ENCODE measurements at places on chromosomes 2 and 18. TPM values are rescaled to one million over a fixed set of nuclear protein-coding genes. Genes with fewer than 3 reads are reported as not detected.

Gene TOGARAM2
- 0.58 TPM for total RNA-seq

GRCh38 chr2:43312755-43313641, 86.6 kb upstream of the ZFP36L2 start:
- DNase-seq: no peak

- no peak for DNase-seq
These were observed 144.3 kb downstream of the DTNB start for GRCh38 chr2:25529034-25529433.

DNA sequence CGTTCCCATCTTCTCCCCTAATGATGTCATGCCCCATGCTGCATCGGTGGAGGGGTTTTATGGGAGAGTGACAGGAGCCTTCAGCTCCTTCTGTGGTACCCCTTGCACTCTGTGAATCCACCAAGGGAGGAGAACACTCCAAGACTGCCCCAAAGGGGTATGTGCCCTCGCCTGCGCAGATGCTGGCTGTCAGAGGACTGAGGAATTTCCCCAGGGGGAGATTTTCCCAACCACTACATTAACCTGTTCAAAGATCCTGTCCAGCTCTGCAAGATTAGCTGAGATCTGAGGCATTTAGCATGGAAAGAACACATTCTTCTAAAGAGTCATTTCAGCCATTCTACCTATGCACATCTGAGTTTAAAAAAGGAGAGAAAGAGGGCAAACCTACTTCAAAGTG, 143.2 kb upstream of the ITGA6 start:
- no peak for DNase-seq

GRCh38 chr2:163248376-163249253, 410.0 kb upstream of the KCNH7 start:
- no peak for DNase-seq

DNA sequence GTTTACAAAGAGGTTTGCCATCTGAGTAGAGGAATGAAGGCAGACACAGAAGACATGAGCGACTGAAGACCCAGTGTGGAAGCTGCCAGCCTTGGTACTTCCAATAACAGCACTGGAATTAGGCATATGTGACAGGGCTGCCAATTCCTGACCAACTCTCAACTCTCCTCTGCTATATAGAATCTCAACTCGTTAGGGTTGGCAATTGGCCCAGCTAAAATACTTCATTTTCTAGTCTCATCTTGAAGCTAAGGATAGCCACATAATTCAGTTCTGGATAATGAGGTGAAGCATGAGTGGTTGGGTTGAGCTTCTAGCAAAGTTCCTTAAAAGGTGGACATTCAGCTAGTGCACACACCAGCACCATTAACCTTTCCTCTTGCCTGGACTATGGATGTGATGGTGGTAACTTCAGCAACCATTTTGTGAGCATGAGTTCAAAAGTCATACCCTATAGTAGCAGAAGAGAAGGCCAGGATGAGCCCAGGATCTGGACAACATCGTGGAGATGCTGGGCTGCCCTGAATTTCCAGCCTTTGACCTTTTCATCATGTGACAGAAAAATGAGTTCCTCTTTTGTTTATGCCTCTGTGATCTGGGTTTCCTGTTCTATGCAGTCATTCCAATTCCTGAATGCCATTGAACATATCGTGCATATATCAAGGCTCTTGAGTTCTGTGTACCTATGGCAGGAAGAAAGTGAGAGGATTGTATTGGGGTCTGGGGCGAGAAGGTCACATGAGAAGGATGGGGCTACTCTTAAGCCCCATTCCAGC, 68.1 kb upstream of the HAAO start:
- DNase-seq: no peak

GRCh38 chr2:239106966-239107365, 259.1 kb downstream of the TWIST2 start:
- no peak for DNase-seq

GRCh38 chr18:42915299-42915698, 200.2 kb downstream of the RIT2 start:
- DNase-seq: no peak

DNA sequence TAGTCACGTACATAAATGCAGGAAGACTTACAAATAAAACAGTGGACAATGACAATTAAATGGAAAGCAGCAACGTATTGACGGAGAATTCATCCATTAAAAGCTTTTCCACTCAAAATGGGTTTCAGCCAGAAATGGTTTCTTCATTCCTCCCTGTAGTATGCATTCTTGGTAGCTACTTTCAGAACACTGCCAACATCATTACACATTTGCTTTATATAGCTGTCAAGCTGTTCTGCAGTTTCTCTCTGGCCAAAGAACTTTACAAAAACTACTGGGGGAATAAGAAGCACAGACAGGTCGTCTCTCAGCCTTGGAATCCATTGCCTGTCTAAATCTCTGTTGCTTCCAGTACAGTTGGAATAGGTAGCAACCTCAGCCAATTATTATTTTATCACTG, 84.1 kb upstream of the NCKAP5 start:
- no peak for DNase-seq

Gene RRM2
- total RNA-seq: 8.5 TPM

Gene FOXI3
- total RNA-seq: not detected

DNA sequence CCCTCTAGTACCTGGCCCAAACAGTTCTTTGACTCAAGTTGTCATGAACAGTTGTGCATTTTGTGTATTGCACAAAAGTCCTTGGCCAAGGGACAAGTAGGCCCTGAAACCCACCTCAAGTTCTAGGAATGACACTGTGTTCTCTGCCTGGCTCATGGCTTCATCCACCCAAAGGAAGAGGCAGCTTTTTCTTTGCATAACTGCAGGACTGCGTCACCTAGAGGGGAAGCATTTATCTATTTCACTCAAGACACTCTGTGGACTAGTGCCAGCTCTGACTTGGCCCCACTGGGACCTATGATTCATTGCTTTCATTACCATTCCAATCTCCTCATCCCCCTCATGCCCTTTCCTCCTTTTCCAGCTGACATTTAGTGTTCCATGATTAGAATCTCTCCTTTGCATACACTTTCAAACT, 119.3 kb upstream of the SIX2 start:
- DNase-seq: no peak

DNA sequence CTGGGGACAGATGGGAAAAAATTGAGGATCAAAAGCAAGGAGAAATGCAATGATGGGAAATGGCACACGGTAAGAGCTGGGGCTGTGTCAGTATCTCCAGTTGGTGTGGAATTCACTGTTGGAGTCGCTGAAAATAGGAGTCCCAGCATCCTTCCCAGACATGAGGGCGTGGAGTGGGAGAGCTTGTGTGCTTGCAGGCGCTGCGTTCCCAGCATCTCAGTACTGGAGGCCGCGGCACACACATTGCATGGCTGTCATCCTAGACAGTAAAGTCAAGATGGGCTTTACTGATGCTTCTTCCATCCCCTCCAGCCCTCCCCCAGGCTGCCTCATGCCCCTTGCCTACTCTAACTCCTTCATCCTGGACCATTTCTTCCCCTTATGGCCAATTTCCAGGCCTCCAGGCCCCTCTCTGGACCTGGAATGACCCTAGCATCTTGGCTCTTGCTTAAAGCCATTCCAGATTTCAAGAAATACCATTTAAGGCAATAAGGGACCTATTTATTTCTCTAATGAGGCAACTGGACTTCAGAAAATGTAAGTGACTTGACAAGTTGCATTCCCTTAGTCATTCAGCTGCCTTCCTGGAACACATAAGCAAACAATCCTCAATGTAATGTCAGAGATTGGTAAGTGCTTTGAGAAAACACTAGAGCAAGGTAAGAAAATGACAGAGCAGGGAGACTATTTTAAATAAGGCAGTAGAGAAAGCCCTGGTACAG, 70.5 kb upstream of the TTC39C start:
- no peak for DNase-seq

Gene LAMA1
- 20.8 TPM for total RNA-seq

DNA sequence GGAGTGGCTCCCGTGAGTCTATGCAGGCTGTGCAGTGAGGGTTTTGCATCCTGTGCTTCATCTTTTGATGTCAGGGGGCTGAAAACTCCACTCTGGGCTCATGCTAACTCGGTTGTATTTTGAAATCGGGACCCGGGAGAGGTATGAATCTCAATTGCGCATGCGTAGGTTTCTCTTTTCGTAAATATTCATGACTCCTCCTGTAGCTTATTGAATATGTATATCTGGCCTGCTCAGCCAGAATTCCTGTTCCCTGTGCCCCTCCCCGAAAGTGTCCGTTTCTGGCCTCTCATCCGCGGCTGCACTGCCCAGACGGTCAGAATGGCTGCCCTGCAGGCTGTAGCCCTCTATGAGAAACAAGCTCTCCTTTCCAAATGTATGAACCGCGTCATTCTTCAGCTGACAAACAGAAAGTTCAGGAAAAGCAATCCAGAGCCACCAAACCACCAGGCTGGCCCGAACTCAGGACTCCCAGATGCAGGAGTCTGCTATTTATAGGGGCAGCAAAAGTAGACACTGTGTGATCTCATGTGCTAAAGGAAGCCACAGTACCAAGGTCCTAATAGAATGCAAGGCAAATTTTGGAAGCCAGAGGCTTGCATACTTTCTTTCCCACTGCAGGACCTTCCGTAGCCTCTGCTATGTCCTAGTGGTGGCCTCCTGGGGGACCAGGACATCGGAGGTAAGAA, 41.7 kb downstream of the AKAIN1 start:
- DNase-seq: no peak

Gene E2F6
- 5.6 TPM for total RNA-seq

DNA sequence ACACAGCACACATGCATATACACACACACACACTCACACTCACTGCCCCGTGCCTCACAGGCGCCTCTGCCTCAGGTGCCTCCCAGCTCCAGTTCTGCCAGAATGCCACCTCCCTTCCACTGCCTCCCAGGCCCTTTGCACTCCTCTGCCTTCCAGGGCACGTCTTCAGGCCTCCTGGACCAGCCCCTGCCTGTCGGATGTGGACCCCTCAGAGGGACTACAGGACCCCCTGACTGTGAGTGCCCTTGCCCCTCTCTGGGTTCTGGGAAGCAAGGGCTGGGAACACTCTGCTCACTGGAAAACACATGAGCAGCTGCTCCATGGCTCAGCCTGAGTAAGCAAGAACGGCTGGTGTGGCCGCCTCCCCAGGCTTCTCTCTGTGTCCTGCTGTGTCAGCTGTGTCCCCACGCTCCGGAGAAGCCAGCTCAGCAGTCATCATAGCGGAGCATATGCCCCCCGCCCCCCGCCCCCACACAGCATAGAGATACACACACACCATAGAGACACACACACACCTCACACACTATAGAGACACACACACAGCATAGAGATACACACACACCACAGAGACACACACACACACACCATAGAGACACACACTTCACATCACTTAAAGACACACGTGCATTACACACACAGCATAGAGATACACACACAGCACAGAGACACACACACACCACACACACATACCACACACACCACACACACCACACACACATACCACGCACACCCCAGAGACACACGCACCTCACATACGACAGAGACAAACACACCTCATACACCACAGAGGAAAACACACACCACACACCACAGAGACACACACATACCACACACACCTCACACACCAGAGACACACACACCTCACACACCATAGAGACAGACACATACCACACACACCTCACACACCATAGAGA, 271.3 kb downstream of the CYRIA start:
- DNase-seq: no peak

DNA sequence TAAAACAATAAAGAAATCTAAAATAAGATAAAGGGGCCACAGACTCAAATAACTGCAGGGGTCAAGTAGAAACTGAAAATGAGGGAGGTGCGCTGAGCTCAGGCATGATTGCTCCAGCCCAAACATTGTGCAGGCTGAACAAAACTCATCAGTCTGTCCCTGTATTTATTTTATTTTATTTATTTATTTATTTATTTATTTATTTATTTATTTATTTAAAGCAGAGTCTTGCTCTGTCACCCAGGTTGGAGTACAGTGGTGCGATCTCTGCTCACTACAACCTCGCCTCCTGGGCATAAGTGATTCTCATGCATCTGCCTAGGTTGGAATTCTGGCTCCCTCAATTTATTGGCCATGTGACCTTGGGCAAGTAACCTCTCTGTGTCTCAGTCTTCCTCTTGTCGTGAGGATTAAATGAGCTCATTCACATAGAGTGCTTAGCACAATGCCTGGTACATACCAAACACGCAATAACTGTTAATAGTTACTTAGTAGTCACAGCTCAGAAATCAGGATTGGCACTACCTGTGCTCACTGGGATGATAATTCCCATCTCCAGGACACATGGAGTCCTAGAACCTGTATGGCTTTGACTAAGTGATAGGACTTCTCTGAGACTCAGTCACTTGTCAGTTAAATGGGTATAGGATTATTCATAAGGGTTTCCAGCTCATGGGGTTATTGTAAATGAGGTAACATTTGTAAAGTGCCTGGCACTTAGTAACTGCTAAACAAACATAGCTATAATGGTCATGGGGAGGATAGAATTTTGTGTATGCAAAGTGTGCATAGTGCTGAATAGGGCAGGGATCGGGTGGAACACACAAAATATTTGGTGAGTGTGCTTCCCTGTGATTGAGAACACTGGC, 6.0 kb downstream of the SPEG start:
- DNase-seq: no peak

- no peak for DNase-seq
These were observed 21.3 kb upstream of the TAF1B start for GRCh38 chr2:9821805-9822445.

DNA sequence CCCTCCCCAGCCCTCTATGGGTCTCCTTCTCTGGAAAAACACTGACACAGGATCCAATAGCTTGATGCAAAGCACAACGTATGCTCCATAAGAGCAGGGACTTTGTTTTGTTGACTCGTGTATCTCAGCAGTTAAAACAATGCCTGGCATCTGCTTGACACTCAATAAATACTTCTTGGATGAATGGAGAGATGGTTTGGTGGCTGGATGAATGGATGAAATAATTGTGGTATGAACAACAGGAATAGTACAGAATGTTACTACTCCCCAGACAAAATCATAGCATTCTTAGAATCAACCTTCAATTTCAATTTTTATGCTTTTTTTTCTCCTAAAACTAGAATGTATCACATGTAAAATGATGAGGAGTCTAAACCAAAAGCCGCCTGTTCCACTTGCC, 57.4 kb downstream of the KCNE4 start:
- no peak for DNase-seq

Gene GALNT3
- 82.8 TPM for total RNA-seq

- DNase-seq: no peak
These were observed 163.0 kb upstream of the PXDN start for GRCh38 chr2:1907291-1907690.

GRCh38 chr2:71530641-71531332, 77.4 kb downstream of the DYSF start:
- DNase-seq: no peak

GRCh38 chr2:101371636-101372035, 15.7 kb downstream of the CREG2 start:
- DNase-seq: no peak

DNA sequence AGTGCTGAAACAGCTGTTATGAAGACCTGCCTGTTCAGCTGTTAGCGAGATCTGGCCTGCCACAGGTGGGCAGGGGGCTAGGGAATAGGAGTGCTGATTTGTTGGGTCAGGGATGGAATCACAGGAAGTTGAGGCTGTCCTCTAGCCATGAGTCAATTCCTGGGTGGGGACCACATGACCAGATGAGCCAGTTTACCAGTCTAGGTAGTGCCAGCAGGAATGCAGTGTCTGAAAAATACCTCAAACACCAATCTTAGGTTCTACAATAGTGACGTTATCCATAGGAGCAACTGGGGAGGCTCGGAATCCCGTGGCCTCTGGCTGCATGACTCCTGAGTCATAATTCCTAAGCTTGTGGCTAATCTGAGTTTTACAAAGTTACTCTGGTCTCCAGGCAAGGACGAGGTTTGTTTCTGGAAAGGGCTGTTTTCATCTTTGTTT, 44.9 kb downstream of the DYSF start:
- no peak for DNase-seq

Gene ITPRIPL1
- total RNA-seq: 0.43 TPM

- no peak for DNase-seq
These were observed 32.1 kb upstream of the NCKAP5 start for GRCh38 chr2:133600266-133600928.
